ENCODE measurements at places on chromosomes 11 and 22. TPM values are rescaled to one million over a fixed set of nuclear protein-coding genes. Genes with fewer than 3 reads are reported as not detected.

The GLB1L2 gene
- total RNA-seq, result 0.29 TPM

The BLID gene
- 20.0 TPM for total RNA-seq

The GNG3 gene
- total RNA-seq, result not detected

The MYBPC3 gene
- not detected for total RNA-seq

DNA sequence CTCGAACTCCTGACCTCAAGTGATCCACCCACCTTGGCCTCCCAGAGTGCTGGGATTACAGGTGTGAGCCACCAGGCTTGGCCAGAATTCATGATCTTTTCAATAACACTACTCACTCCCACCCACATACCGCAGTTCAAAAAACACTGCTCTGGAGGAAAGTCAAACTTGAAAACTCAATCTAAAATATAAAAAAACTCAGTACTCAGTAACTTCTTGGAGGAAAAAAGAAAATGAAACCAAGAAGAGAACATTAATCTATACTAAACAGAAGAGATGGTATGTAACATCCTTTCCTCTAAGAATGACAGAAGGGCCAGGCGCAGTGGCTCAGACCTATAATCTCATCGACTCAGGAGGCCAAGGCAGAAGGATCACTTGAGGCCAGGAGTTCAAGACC lies 58.3 kb downstream of the MRTFA start:
- H3K27ac ChIP-seq, result no peak overlapping the region
- no peak overlapping the region for H3K4me3 ChIP-seq
- no peaks in the 10 kb centered on the region for H3K4me1 ChIP-seq
- no peaks in the 10 kb centered on the region for H3K36me3 ChIP-seq

DNA sequence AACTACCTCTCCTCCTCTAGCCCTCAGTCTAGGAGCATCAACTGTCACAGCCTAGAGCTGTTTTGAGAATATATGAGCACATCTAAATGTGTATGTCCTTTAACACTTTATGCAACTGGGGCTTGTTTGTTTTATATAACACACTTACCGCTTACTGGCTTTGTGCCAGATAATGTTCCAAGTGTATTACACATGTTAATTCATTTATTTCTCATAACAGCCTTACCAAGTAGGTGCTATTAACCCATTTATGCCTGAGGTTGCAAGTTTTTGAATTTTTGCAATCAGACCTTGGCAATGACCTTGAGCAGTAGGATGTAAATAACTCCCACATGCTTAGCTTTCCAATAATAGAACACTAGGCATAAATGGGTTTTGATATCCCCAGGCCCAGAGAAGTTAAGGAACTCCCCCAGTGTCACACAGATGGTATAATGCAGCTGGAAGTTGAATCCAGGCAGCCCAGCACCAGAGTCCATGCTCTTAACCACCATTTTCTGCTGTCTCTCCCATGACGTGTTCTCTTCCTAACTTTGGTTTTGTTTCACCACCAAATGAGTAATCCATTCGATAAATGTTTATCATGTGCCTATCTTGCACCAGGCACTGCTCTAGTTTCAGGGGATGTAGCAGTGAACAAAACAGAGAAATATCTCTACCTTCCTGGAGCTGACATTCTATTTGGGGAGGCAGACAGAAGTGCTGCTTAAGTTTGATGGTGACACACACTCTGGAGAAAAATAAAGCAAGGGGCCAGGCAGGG lies 23.1 kb downstream of the PRDM11 start:
- H3K36me3 ChIP-seq, result no peaks in the 10 kb centered on the region
- H3K4me3 ChIP-seq, result no peak overlapping the region
- peaks cover 7% of the 10 kb centered on the region for H3K4me1 ChIP-seq
- H3K27ac ChIP-seq, result no peak overlapping the region
- H3K27me3 ChIP-seq, result no peaks in the 10 kb centered on the region

DNA sequence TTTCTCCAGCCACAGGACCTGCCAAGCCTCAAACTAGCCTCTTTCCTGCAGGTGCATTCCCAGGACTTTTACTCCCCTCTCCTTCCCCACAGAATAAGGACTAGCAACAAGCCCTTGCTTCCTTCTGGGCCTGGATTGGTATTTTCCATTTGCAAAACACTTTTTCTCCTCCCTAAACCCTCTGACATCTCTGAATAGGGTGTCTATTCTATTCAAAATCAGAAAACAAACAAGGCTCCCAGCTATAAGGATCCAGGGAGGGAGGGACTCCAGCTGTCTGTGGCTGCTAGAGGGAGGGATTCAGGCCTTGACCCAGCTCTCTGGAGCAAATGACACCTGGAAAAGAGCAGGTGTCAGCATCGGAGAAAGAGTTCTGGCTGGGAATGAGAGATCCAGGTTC lies 168.5 kb upstream of the BDNF start:
- no peaks in the 10 kb centered on the region for H3K4me1 ChIP-seq
- DNase-seq, result no peak
- H3K36me3 ChIP-seq, result no peaks in the 10 kb centered on the region
- no peak overlapping the region for H3K4me3 ChIP-seq

- peaks cover 15% of the 10 kb centered on the region for H3K4me1 ChIP-seq
- H3K27ac ChIP-seq, result no peak overlapping the region
- no peaks in the 10 kb centered on the region for H3K36me3 ChIP-seq
- peaks cover 23% of the 10 kb centered on the region for H3K27me3 ChIP-seq
- peak overlapping the region; percentile 71 for H3K4me3 ChIP-seq
These were observed 483 bp upstream of the ABTB2 start for GRCh38 chr11:34358258-34358727.

DNA sequence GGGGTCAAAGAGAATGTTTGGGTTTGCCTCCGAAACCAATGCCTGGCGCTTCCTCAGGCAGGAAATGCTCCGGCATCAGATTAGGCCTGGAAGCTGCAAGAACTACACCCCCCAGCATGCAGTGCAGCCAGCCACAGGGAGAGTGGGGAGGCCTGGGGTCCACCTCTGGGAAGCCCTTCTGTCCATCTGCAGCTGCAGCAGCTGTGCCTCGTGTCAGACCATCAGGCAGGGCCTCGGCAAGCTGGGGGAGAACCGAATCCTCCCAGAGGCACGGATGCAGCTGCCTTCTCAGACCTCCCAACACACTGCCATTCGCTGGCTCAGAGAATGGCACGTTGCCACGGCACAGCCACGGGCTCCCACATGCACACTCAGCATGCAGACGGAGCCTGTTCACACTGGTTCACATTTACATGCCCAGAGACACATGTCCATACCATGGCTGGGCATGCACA lies 57.4 kb downstream of the NECTIN1 start:
- no peaks in the 10 kb centered on the region for H3K36me3 ChIP-seq
- no peak overlapping the region for H3K27ac ChIP-seq
- peaks cover 14% of the 10 kb centered on the region for H3K4me1 ChIP-seq
- no peak overlapping the region for H3K4me3 ChIP-seq
- DNase-seq, result peak; percentile 90

DNA sequence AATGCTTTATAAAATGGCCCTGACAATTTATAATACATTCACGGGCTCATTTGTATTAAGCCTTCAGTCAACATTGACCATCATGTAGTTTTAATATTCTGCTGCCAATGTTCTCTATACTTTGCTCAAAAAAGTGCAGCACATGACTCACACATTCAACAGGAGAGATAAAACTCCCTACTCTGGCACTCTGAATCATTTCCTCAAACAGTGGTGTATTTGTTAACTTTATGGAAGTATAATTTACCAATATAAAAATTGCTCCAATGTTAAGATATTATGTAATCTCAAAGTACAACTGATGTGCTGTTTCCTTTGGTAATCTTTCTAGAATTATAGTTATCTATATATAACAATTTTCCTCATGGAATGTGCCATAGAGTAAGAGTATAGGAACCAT lies 39.9 kb downstream of the MAML2 start:
- peaks cover 5% of the 10 kb centered on the region for H3K36me3 ChIP-seq
- H3K27me3 ChIP-seq, result no peaks in the 10 kb centered on the region
- peak overlapping the region; percentile 100 for H3K27ac ChIP-seq
- H3K4me3 ChIP-seq, result no peak overlapping the region
- H3K4me1 ChIP-seq, result peaks cover 55% of the 10 kb centered on the region
- DNase-seq, result peak; percentile 68

DNA sequence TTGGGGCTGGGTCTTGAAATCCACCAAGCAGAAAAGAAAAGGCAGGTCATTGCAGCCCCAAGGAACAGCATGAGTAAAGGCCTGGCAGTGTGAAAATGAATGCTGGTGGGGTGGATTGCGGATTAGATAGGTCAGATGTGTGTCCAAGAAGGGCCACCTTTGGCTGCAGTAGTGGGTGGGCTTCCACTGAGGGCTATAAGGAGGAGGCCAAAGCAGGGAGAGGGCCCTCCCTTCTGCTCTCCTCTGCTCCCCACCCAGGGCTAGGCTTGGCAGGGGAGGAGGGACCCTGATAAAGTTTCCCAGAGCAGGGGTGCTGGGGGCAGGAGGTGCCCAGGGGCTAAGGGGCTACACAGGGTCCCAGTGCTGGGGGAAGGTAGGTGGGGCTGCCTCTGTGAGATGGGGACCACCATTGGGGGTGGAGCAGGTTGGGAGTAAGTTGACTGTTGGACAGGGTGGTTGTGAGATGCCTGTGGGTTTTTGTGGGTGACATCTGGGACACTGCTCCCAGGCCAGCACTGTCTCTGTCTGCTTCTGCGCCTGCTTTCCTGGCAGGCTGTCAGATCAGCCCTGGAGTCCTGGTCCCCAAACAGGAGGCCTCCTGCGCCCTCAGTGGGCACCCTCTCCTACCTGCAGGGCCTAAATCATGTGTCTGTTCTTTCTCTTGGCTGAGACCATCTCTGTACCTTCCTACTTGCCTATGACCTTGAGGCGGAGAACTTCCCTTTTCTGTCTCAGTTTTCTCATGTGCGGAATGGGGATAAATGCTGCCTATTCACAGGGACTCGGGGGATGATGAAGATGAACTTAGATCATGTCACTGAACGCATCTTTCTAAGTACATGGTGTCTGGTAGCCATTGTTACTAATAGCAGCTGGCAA lies 1.9 kb downstream of the CAPN5 start:
- DNase-seq, result peak; percentile 74
- H3K27ac ChIP-seq, result no peak overlapping the region
- H3K4me1 ChIP-seq, result peaks cover 35% of the 10 kb centered on the region
- H3K4me3 ChIP-seq, result no peak overlapping the region
- no peaks in the 10 kb centered on the region for H3K36me3 ChIP-seq
- H3K27me3 ChIP-seq, result no peaks in the 10 kb centered on the region

DNA sequence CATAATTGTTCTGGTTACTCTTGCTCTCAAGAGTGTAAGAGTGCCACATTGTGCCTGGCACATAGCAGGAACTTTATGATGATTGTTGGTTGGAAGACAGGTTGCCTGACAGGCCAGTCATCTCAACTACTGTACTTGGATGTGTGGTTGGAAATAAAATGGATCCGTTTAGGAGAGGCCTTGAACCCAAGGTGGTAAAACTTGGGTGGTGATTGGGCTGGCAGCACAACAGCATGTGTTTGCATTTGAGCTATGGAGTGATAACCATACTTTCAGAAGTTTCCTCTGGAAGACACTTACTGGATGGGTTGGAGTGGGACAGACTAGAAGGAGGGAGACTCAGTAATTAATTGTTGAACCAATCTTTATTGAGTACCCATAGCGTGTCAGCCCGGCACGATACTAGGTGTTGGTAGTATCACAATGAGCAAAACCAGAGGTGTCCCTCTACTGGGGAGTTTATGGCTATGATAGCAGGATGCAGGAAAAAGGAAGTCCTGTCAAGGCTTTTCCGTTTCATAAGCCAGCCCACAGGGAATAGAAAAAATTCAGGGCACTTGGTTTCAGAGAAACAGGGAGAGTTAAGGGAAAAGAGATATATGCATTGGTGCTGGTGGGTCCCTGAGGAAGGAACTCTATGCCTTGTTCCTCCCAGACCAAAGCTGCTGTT lies 3.1 kb upstream of the TMEM109 start:
- H3K4me3 ChIP-seq, result no peak overlapping the region
- no peak overlapping the region for H3K27ac ChIP-seq
- DNase-seq, result no peak
- H3K36me3 ChIP-seq, result no peaks in the 10 kb centered on the region

DNA sequence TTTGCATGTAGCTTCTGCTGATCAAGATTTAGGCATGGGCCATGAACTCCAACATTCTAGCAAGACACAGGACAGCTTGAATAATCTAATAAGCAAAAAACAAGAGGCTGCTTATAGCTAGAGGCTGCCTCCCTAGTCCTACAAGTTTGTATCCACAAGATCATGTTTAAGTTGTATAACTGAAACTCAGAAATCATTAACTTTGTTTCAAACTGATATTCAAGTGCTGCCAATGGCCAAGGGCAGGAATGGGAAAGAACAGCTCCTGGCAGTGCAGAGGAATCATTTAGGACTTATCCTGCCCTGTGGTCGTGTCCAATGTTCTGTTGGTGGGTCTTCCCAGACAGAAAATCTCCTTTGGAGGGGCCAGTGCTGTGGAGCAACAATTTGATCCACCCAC lies 209.6 kb upstream of the DDI1 start:
- H3K27ac ChIP-seq, result no peak overlapping the region
- no peak overlapping the region for H3K4me3 ChIP-seq
- no peak for DNase-seq
- H3K36me3 ChIP-seq, result no peaks in the 10 kb centered on the region
- no peaks in the 10 kb centered on the region for H3K27me3 ChIP-seq
